Activated T-cell treated with anti-CD3 and anti-CD28 coated beads for 48 hours (primary cell): ENCODE measurements at places on chromosomes 16 and 17.

GRCh38 chr17:77959126-77959925 is 823 bp downstream of the TNRC6C start:
- peak; percentile 18 for DNase-seq

GRCh38 chr16:6684076-6684673 is 648.5 kb upstream of the RBFOX1 start:
- peak; percentile 1 for DNase-seq

DNA sequence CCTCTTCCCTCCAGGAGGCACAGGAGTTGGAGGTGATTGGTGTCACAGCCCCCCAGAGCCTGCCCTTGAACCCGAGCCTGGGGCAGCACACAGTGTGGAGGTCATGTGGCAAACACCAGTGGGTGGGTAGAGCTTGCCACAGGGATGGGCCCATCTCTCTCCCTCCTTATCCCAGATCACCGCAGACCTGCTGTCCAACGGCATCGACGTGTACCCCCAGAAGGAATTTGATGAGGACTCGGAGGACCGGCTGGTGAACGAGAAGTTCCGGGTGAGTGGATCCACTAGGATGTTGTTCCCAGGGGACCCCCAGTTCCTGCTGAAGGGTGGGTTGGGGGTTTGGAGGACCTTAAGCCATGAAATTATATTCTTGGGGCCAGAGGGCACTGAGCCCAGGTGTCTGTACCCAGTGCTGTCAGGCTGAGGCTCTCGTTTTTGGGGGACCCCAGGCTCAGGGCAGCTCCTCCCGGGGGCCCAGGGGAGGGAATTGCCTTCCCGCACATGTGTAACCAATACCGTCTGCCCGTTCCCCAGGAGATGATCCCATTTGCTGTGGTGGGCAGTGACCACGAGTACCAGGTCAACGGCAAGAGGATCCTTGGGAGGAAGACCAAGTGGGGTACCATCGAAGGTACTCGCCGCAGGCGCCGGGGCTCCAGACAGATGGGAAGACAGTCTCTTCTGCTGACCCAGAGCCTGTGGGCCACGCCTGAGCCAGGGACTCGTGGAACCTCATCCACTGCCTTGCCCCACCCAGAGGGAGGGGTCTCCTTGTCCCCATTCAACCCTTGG is 351.9 kb downstream of the SEC14L1 start:
- DNase-seq, result no peak

DNA sequence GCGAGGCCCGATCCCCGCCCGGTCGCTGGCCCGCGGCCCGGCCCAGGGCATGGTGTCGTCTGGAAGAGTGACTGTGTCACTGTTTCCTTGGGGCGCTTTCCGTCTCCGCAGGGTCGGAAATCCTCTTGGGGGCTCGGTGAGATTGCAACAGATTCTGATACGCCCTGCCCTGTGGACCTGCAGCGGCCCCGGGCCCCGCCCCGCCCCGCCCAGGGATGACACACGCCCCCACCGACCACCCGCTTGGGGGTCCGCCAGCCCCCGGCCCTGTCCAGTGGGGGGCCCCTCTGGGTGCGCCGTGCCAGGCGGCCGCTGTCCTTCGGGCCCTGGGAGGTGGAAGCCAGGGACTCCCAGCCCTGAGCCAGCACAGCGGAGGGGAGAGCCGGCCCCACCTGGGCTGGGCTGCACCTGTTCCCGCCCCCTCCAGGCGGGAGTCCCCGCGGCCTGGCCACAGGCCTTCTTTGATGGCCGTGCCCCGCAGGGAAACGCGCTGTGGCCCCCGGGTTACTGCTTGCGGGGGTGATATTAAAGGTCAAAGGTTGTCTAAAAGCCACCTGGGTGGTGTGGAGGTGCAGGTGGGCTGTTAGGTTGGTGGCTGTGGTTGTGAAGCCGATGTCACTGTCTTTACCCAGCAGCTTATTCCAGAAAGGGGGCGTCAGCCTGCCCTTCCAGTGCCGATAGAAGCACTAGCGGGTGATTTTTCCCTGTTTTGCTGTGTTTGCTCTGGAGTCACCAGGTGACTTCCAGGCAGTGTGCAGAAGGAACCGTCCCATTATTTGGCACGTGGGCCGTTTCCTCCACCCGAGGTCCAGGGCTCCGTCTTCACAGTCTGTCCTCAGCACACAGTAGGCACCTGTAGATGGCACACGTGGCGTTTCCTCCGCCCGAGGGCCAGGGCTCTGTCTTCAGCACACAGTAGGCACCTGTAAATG is 752 bp downstream of the TBC1D24 start:
- peak; percentile 40 for DNase-seq

- no peak for DNase-seq
Observed at GRCh38 chr17:80611816-80612215, 67.2 kb downstream of the RPTOR start.

- DNase-seq, result peak; percentile 36
Observed at GRCh38 chr17:7886227-7887037, 2.2 kb upstream of the CHD3 start.

DNA sequence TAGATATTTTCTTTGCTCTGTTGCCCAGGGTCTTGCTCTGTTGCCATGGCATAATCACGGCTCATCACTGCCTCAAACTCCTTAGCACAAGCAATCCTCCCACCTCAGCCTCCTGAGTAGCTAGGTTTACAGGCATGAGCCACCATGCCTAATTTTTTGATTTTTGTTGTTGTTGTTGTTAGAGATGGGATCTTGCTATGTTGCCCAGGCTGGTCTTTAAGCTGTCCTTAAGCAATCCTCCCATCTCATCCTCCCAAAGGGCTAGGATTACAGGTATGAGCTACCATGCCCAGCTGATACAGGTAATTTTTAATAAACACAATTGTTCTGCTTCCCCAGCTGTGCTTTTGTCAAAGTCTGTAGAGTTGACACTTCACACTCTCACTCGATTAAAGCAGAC is 159.3 kb downstream of the PARN start:
- no peak for DNase-seq

DNA sequence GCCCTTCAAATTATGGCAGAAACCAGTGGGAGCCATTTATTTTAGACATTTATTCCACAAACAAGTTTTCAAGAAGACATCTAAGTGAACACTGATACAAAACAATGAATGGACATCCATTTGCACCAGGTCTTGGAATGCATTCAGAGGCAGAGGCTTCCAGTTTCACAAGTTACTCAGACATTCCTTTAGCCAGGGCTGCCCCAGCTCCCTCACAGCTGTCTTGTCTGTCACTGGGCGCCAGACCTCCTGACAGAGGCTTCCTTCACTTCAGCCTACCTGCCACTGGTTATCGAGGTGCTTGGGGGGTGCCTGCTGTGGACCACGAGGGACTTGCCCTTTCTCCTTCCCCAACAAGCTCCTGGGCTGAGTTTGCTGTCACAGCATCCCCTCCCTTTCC is 19.2 kb downstream of the AQP8 start:
- DNase-seq, result no peak
